CD4-positive, alpha-beta T cell treated with Interleukin-17A for 1 hour (primary cell): ENCODE measurements at places on chromosomes 5 and 9.
A peak's percentile ranks its signal among the peaks of the same experiment; 100 is the strongest.

- no peak for DNase-seq
These were observed 475.0 kb upstream of the ZNF462 start for GRCh38 chr9:106387965-106388364.

DNA sequence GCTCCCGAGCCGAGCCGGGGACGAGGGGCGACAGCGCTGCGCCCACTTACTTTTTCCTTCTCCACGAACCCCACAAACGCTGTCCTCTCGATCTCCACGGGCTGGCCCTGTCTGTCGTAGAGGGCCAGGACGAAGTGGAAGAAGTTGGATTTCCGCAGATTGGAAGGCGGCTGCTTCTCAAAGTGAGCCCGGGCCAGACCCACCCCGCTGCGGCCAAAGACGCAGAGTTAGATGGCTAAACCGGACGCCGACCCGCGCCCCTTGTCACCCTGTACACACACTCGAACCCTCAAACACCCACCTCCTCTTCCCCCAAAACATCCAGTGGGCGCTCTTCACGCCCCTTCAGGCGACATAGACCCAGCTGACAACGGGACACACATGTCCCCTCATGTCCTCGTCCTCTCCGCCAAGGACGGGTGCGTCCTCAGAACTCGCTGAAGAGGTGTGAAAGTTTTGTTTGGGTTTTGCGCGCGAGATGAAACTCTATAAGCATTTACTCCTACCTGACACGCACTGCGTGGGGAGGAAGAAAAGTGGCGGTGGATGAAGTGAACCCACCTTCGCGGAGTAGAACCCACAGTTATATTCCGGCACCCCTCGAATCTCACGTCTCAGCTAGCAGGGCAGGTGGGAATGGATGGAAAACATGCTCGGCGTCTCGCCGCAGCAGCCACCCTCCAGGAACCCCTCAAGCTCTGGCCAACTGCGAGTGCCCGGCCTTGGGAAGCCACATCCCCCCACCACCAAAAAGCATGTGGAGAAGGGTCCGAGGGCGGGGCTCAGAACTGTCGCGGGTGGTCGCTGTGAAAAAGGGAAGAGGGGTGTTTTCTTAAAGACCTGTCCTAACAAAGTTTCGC is 2.6 kb downstream of the EBF1 start:
- DNase-seq: no peak

- DNase-seq: peak; percentile 15
These were observed 378 bp downstream of the DROSHA start for GRCh38 chr5:31531543-31531887.

DNA sequence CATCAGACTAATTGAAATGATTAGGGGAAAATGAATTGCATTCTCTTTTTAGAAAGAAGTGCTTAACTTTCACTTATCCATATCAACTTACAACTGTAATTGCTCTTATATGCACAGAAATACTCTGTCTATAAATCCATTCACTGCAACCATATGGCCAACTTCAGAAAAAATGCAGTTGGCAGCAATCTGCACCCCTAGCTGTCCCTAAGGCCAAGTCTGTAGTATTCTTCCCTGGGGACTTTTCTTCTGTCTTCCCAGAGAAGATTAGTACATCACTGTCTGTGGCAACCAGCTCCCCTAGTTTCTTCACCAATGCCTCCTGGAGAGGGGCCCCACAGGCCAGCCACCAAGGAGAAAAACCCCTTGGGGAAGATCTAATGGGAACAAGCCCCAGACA is 45.4 kb downstream of the ABCA1 start:
- no peak for DNase-seq

DNA sequence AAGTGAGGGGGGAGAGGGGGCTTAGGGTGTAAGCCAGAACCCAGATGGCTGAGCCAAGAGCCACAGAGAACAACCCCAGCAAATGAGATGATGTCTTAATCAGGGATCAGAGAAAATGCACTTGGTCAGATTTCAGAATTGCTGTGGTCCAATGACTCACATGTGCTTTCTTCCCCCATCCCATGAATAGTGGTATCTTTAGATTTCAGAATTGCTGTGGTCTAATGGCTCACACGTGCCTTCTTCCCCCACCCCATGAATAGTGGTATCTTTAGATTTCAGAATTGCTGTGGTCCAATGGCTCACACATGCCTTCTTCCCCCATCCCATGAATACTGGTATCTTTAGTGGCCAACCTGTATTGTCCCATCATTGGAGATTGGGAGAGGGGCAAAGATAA is 59.9 kb downstream of the IRX2 start:
- no peak for DNase-seq

DNA sequence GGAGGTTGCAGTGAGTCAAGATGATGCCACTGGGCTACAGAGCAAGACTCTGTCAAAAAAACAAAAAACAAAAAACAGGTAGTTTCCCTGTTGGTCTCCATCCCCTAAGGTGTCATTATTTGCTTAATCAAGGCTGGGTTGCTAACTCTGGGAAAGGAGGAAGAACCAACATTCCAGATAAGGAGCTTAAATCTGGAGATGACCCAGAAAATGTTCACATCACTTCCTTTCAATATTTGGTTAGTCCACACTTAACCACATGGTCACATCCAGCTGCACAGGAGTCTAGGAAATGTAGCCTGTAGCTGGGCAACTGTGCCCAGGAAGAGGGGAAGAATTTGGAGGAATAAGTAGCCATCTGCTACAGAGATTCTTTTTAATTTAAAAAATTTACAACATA is 25.9 kb upstream of the MEGF9 start:
- no peak for DNase-seq

GRCh38 chr5:57455511-57456455 is 26.8 kb downstream of the ACTBL2 start:
- DNase-seq: no peak

- DNase-seq: no peak
These were observed 190.1 kb downstream of the NR3C1 start for GRCh38 chr5:143213231-143213850.

DNA sequence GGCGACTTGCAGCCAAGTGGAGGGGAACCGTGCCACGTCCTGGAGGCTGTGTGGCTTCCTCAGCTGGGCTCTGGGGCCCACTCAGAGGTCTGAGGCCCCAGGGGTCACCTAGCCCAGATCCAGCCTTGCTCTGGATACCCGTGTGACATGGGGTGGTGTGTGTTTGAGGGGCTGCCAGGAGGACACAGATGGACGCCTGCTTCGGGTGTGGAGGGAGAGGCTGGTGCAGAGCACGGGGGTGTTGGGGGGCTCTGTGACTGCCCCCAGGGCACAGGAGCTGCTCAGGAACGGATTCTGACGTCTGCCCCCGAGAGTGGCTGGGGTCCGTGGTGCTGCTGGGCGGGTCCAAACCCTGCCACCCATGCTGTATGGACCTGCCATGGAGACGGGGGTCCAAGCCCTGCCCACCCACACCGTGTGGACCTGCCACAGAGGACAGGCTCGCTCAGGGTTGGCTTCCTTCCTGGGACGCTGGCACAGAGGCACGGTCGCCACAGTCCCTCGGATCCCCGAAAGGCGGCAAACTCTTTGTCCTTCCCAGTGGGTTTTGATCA is 10.5 kb downstream of the INPP5E start:
- no peak for DNase-seq

- DNase-seq: no peak
These were observed 4.4 kb downstream of the SNX24 start for GRCh38 chr5:122849771-122850170.

DNA sequence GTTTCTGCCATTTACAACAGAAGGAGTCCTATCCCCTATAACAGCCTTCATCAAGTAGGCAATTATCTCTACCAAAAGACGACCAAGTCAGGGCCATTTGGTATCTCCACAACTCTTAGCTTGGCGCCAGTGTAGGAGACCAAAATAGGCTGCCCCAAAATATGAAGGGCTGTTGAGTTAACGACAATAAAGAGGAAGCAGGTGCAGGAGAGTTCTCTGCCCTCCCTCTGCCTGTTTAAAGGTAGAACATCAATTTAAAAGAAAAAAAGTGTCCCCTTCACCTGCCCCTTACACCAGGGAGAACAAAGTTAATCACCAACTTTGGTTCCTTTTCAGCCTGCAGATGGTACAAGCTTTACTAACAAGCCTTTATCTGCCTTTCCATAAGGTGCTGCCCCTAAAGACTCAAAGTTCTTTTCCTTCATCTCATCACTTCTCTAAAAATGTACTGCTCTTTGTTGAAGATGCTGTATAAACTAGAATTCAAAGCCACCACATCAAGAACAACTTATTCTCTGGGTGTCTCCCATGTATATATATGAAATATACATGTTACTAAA is 33.3 kb downstream of the PPP1R2B start:
- no peak for DNase-seq

DNA sequence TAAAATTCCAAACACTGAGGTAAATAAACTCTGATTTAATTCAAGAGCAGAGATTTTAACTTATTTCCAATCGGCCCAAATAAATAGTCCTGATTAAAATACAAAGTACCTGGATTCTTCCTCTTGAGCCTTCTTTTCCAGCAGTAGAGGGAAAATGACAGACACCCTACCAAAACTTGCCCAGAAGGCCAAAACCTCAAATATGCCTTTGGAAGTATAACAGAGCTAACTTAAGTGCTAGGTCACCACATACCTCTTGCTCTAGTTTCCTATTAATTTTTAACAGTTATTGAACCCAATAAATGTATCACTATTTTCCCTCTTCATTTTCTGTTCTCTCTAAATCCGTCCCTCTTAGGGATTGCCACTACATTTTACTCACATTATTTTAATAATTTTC is 1.4 kb downstream of the BAAT start:
- no peak for DNase-seq

DNA sequence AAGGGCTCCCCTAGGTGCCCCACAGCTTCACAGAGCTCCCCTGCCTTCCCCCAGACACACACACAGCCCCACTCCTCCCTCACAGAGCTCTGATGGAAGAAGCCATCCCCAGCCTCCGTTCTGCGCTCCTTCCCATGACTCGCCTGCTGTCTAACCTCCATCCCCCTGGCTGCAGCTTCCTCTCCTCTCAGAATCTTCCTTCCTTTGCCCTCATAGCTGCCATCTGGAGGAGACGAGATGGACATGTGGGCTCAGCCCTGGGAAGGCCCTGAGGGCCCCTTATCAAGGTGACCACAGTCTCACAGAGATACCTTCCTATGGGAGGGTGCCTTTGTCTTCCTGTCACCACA is 94.3 kb downstream of the PCDH1 start:
- DNase-seq: no peak

DNA sequence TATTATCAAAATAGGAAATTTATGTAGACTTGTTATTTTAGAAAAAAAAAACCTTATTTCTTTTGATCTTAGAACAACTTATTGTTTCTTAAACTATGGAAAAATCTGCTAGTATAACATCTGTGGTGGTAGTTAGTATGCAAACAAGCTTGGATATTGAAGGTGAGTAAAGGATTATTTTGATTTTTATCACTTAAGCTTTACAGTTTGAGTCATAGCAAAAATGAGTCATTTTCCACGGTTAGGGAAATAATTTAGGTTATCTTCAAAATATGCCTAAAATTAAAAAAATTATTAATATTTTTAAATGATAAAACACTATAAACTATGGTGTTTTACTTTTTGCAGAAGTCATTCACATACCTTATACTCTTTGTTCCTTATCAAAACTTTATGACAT is 107.2 kb upstream of the DHFR start:
- no peak for DNase-seq

- DNase-seq: no peak
These were observed 1481.5 kb downstream of the EFNA5 start for GRCh38 chr5:106189121-106189809.

GRCh38 chr5:2303431-2304100 is 420.8 kb upstream of the IRX4 start:
- no peak for DNase-seq

DNA sequence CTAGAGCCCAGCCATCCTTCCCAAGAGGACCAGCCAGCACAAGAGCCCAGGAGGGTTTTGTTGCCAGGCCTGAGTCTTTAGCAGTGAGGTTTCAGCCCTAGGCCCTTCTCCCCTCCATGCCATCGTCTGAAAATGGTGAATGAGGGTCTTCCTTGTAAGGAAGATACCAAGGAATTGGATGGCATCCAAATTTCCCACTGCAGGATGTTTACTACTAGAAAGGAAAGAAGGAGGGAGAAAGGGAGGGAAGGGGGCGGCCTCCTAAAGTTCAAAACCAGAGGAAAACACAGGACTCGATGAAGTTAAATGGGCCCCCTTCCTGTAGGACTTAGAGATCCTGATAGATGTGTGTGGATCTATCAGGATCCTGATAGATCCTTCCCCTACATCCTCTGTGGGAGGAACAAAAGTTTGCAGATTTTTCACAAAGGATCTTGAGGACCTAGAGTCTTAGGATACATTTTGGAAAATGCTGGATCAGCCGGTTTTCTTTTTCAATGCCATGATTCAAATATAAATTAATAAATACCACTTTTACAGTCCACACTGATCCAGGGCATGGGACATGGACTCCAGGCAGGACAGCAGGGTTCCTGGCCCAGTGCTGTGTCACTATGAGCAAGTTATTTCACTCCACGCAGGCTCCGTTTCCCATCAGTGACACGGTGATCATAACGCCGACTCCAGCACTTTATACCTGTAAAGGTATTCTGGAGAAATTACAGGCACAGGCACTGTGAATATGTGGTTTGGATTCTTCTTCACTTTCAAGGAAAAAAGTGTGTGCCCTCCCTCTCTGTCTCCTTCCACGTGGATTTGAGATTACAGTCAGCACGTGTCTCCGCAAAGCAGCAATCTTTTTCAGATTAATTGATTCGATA is 40.9 kb downstream of the C5orf15 start:
- DNase-seq: no peak

DNA sequence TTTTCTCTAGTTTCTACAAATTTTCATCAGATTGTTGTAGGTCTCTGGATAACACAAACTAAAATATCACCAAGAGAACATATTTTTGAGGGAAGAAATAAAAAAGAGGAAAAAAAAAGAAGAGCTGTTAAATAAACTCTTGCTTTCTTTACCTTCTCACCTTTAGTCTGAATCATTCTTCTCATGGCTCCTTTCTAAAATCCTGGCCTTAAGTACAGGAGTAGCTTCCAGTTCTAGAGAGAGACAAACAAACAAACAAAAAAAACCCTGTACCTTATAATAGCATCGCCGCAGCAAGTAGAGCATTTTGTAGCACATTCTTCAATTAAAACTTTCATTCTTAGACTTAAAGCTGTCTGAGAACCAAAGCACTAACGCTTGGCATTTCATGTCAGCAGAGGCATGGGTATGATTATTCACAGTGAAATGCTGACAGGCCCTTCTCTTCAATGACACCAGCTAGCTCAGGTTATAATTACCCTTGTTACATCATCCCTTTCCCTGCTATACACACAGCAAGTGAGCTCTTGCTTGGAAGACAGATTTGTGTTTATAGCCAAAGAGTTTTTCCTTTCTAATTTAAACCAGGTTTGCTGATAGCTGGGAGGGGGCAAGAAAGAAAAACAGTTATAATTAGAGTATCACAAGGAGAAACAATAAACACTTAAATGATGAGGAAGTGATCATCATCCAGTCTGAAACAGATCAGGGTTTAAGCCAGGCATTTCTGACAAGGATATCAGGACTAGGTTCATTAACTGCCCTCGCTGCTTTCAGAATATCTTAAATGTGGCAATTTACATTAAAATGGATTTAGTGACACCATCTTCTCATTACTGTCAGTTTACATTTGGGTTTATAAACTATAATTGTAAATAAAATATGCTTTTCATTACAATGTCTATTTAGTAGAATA is 510.9 kb upstream of the ZNF608 start:
- DNase-seq: no peak

GRCh38 chr5:134577022-134577795 is 51.7 kb downstream of the JADE2 start:
- DNase-seq: no peak
